ENCODE measurements at places on chromosomes 6 and 20.

- DNase-seq, result no peak
Measured at GRCh38 chr6:6406715-6407070, 86.2 kb upstream of the F13A1 start.

DNA sequence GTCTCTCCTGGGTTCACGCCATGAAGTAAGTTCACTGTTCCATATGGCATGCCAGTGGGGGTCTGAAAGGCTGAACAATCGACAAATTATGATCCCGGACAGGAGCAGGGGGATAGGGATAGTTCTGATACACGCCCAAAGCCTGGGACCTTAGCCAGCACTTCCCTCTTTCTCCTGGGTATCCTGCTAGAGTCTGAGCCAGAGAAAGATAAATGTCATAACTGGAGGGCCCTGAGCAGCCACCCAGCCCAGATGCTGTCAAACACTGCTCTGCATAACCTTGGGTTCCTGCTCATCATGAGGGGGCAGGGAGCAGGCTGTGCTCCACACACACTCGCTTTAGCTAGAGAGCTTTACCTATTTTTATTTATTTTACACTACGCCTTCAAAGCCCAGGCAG is 12.3 kb downstream of the EDEM2 start:
- no peak for DNase-seq

- no peak for DNase-seq
Measured at GRCh38 chr20:20820104-20820503, 107.7 kb upstream of the RALGAPA2 start.

DNA sequence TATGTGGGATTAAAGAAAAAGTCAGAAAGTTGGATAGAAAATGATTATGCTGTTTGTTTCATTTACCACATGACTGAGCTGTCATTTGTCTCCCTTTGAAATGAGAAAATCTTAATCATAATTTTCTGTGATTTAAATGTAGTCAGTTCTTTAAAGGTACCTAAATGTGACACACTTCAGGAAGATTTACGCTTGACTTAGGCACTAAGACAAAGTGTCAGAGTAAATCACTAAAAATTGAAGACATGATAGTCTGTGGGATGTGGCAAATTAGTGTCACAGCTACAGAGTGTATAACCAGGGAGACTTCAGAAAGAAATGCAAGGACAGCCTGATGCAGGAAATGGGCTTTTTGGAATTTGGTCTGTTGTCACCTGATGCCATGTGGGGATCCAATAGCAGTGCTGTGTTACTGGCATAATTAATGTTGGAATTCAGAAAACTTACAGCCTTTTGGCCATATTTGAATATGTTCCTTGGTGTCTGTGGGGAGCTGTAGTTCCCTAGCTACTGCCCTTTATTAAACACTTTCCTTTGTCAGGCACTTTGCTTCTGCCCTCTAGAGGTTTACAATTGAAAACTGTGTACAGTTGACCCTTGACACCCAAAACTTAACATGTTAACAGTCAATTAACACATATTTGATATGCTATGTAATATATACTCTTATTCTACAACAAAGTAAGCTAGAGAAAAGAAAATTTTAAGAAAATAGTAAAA is 493.8 kb downstream of the UTRN start:
- no peak for DNase-seq

DNA sequence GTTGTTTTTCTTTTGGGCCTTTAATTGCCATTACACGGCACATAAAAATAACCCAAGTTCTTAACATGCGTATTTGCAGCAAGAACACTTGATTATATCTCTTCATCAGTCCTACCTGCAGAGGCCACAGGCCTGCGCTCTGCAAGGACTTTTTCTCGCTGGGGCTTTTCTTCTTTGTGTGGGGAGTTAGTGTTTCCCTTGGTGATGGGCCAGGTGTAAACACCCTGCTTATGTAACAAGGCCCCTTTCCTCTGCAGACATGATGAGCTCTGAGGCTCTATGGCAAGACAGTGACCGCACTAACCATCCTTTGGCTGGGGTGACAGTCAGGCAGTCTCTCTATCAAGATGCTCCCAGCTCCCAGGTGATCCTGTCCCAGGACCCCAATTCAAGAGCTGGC is 97.8 kb upstream of the PCSK2 start:
- DNase-seq, result no peak
